ENCODE measurements at places on chromosomes 1 and 21.

GRCh38 chr1:85850238-85850637 is 142.0 kb upstream of the ZNHIT6 start:
- DNase-seq: no peak

DNA sequence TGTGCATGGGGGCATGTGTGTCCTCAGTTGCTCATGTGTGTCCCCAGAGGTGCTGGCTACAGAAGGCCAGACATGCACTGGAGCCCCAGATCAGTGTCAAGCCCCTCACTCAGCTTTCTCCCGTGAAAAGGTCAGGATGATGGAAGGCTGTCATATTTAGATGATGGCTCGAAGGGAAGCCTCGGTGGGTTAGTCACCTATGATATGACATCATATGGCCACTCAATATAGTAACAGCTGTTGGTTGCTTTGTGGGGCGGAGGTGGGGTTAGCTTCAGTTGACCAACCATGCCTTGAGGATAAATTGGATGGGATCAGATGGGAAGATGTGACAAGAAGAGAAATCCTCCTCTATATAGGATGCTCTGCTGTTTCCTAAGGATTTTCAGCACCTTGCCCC is 43.5 kb upstream of the ATF3 start:
- no peak for DNase-seq

- DNase-seq: no peak
Observed at GRCh38 chr1:245685111-245685810, 530.5 kb downstream of the KIF26B start.

DNA sequence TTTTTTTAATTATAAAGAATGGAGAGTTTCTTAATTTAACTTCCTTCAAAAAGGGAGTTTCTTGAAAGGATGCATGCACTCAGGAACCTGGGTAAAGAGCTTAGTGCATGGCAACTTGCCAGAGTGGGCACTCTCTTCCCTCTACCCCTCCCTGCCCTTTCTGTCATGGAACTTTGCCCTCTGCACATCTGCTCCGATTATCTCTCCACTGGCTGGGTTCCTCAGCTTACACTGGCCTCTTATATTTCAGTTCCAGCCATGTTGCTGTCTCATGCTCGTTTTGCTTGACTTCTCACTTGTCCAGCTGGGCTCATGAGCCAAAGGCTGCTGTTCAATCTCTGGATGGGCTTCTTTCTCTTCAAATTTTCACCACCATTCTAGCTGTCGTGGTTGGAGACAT is 87.0 kb downstream of the NCAM2 start:
- no peak for DNase-seq

DNA sequence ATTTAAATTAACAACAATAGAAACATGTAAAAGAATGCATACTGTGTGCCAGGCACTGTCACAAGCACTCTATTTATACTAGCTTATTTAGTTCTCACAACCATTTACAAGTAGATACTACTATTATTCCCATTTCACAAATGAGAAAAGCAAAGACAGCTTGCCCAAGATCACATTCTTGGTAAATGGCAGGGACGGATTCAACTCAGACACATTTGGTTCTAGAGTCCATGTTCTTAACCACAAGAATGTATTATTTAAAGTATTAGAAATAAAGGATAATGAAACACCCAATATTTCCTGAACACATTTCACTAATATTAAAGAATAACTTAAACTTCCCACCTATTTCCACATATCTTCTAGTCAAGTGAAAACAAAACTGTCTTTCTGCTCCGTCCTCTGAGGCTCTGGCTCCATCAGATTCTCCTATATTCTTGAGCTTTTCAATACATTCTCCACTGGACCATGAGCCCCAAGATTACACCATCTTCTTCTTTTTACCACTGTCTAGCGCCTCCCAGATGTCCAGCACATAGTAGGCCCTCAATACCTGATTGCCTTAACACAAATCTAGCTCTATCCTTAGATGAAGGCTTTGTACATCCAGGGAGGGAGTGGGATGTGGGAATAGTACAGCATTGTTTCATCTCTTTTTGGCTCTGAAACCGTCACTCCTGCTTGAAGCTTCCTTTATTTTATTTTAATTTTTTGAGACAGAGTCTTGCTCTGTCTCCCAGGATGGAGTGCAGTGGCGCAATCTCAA is 29.3 kb downstream of the SOD1 start:
- no peak for DNase-seq

DNA sequence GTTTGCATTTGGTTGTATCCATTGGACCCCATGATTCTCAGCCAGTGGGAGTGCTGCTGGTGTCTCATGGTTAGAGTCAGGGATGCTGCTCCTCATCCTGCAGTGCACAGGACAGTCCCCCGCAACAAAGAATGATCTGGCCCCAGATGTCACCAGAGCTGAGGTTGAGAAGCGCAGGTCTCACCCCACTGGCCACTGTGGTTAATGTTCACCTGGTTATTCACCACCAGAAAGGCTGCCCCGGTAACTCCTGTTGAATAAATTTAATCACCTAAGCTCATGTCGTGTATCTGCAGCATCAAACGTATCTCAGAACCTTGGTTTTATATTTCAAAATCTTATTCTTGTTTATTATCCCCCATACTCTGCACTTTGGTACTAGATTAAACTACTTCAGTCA is 75.8 kb downstream of the ATP5PO start:
- no peak for DNase-seq

GRCh38 chr1:112083487-112083886 is 94.0 kb upstream of the KCND3 start:
- DNase-seq: no peak

DNA sequence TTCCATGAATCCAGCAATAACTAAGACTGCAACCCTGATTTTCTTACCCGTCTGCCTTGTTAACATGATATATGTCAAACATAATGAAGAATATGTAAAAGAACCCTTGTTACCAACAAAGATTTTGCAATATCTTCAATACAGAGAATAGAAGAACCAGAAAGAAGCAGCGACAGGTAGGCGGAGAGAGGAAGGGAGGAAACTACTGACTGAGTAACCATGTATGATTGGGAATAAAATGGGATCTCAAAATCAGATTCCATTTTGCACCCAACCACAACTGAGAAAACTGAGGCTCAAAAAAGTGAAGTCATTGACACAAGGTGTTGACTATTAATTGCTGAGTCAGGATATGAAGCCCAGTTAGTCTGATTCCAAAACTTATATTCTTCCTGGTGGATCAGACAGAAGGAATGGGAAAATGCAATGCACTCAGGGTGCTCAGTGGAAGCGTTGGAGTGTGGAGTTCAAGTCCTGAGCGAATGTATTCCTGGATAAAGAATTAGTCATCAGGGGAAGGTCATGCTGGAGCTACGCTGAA is 293.3 kb upstream of the GREM2 start:
- DNase-seq: no peak

DNA sequence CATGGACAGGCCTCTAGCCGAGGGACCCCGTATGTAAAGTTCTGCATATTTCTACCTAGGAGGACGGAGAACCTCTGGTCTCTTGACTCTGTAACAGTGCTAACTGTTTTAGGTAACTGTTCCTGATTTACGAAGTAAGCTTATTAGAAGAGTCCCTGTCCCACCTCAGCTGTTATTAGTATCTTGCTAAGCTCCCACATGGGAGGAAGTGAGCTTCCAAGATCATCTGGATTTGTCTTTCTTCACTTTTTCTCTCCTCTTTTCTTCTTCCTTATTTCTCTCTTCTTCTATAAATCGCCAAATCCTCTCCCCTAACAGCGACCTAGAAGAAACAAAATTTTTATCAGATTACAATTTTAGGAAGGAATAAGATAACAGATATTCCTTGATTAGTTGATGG is 4.4 kb downstream of the CD53 start:
- no peak for DNase-seq

- DNase-seq: no peak
Observed at GRCh38 chr1:24584171-24584647, 28.3 kb downstream of the NCMAP start.

GRCh38 chr1:6424619-6425593 is at the start of gene ESPN:
ESPN (plus strand) TSS chr1:6424776; CDS start chr1:6424956, 180 bp downstream.
- no peak for DNase-seq

GRCh38 chr1:203033287-203033686 is 7.0 kb downstream of the PPFIA4 start:
- no peak for DNase-seq

GRCh38 chr1:66938613-66939012 is 13.8 kb downstream of the MIER1 start:
- DNase-seq: no peak

DNA sequence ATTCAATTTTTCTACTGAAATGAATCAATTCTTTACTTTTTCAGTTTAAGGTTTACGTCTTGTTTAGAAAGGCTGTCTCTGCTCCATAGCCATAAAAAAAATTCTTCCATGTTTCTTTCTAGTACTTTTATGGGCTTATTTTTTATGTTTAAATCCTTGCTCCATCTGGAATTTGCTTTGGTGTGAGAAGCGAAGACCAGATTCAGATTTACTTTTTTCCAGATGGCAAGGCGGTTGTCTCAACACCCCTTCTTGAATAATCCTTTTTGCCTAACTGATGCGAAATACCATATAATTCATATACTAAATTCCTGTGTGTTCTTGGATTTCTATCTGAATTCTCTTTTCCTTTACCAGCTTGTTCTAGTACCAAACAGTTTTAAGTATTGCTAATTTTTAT is 101.5 kb downstream of the C1orf94 start:
- no peak for DNase-seq

- no peak for DNase-seq
Observed at GRCh38 chr1:153460551-153460950, at the start of gene S100A7. S100A7 (minus strand) TSS chr1:153460651; CDS start chr1:153459013, 1,638 bp downstream.

DNA sequence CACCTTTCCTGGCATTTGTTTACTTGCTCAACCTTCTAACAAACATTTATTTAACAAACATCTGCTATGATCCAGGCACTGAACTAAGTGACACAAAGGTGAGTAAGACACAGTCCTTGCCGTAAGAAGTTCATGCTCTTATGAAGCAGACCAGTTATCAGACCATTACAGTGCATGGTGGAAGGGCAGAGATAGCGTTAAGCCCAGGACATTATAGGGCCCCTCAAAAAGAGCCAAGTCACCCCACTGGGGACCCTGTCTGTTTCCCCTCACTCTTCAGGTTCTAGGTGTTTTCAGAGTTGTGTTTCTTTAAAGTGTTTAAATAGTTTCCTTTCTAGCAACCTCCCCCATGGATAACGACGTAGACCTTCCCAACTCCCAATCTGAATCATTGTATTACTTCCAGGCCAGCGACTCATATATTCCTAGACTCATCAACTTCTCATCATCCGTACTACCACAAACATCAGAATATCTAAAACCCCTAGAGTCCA is 39.3 kb downstream of the TCP10L start:
- no peak for DNase-seq

GRCh38 chr1:213057264-213058059 is 6.4 kb downstream of the RPS6KC1 start:
- DNase-seq: no peak

DNA sequence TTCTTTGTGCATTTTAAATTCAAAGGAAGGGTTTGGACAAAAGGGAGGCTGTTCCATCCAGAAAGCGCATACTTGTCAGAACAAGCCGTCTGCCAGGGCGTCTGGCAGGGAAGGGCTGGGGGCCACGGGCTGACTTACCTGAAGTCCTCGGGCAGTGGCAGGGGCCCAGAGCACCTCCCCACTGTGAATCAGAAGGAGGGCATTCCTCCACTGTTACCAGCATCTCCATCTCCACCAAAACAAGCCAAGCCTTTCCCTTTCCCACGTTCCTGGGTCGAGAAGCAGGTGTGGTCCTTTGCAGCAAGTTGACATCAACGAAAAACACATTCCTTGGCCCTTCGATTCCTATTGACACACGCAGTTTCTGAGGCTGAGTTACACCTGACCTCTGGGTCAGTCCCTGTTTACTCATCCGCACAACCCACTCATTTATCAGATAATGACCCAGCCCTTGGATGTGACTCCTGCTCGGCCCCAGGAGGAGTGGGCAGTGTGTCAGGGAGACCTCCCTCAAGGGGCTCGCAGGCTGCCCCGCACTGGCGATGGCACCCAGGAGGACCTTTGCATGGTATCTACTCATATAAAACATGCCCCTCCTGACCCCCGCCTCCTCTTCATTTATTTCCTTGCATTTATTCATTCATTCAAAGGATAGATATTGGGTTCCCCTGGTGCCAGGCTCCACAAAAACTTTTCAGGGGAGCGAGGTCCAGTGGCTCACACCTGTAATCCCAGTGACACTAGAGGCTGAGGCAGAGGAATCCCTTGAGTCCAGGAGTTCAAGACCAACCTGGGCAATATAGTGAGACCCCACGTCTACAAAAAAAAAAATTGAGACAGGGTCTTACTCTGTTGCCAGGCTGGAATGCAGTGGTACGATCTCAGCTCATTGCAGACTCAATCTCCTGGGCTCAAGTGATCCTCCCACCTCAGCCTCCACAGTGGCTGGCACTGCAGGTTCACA is 60.2 kb downstream of the TOMM20 start:
- DNase-seq: no peak

DNA sequence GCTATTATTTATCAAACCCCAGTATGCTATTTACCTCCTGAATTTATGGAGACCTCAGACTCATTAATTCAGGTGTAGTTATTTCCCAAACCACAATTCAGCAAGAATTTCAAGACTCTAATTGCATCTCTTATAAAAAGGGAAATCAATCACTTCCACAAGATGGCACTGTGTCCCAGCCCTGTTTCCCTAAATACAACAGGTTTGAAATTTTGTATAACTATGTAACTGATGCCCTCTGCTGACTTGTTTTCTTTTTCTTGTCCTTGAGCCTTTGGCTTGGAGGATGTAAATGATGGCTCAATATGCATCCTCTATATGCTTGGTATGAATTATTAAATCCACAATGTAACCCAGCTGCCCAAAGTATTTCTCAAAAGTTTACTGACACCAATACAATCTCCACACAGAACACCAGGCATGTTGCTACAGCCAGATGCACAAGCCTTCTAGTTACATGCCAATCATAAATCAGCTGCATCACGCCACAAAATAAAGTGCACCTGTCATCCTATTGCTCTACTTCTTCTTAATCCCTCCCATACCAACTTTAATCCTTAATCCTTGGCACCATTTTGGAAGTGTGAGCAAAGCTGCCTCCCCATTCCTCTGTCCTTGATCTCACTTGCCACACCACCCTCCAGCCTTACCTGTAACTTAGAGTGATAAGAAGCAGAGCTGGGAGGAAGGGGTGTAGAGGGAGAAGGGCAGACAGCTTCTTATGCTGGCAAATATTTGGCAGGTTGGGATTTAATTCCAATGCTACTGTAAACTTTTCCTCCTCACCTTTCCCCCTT is 9.0 kb downstream of the C1orf105 start:
- no peak for DNase-seq
